NCI-H1105 treated with DMSO at 0.1 percent for 48 hours (cell line): ENCODE measurements at places on chromosomes 11 and 22.

DNA sequence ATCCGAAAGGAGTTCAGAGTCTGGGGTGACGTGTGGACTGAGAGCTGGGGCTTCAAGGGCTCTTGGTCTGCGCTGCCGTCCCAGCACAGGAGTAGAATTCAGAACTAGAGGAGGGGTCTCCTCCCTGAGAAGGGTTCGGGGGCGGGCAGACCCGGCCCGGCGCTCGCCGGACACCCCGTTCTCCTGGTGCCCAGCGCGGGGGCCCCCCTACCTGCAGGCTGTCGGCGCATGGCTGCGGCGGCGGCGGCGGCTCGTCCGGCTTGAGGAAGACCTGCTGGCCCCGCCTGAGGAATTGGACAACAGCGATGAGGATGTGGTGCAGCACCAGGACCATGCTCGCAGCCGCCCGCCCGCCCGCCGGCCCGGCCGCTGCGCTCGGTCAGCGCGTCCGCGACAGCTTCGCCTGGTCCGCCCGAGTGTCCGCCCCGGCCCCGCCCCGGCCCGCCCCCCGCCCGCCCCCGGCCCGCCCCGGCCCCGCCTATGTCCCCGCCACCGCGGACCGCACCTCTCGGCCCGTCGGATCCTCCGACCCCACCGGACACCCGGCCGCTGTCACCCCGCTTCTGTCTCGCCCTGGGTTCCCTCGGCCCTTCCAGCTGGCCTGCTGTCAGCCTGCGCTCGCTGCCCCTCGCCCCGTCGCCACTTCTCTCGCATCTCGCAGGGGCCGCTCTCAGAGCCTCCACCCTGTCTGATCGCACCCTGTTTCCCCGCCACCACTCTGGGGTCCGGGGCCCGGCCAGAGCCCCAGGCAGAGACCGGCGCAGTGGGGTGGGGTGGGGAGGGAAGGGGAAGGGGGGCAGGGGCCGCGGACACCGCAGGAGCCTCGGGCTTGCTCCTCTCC, 32.0 kb downstream of the PDE2A start:
- no peak for DNase-seq

DNA sequence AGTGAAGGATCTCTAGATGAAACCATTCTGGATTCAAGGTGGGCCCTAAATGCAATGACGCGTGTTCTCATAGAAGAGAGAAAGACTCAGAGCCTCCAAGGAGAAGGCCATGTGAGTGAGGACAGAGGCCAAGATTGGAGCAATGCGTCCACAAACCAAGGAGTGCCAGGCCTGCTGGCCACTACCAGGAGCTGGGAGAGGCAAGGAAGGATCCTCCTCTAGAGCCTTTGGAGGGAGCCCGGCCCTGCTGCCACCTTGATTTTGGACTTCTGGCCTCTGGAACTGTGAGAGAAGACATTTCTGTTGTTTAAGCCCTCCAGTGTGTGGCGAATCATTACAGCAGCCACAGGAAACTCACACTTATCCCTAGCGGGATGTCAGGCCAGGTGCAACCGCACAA, 52.7 kb upstream of the SHANK2 start:
- no peak for DNase-seq

- DNase-seq, result no peak
These were observed 56.2 kb downstream of the BRD1 start for GRCh38 chr22:49771266-49772065.

- DNase-seq, result no peak
These were observed 43.7 kb downstream of the CD82 start for GRCh38 chr11:44608991-44609782.

- no peak for DNase-seq
These were observed 48.3 kb downstream of the LARGE1 start for GRCh38 chr22:33871935-33872334.

- DNase-seq, result no peak
These were observed 453.5 kb downstream of the MIAT start for GRCh38 chr22:27110665-27111451.

DNA sequence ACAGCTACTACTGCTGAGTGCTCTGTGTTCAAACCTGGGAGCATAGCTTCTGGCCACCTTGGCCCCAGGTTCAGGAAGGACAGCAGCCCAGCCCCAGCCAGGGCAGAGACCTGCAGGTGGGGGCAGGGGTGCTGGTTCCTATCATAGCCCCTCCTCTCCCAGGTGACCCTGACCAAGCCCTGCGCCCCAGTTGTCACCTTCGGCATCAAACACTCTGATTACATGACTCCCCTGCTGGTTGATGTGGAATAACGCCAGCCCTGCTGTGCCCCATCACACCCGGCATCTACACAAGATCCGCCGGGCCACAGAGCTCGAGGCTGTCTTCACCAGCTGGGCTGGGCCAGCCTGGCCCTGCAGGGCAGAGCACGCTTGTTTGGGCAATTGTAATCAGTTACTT, 6.9 kb downstream of the SCGB1C1 start:
- no peak for DNase-seq

GRCh38 chr11:23540101-23540561, 679.9 kb upstream of the CCDC179 start:
- DNase-seq, result peak; percentile 44

GRCh38 chr11:44581246-44581645, 15.8 kb downstream of the CD82 start:
- DNase-seq, result no peak

DNA sequence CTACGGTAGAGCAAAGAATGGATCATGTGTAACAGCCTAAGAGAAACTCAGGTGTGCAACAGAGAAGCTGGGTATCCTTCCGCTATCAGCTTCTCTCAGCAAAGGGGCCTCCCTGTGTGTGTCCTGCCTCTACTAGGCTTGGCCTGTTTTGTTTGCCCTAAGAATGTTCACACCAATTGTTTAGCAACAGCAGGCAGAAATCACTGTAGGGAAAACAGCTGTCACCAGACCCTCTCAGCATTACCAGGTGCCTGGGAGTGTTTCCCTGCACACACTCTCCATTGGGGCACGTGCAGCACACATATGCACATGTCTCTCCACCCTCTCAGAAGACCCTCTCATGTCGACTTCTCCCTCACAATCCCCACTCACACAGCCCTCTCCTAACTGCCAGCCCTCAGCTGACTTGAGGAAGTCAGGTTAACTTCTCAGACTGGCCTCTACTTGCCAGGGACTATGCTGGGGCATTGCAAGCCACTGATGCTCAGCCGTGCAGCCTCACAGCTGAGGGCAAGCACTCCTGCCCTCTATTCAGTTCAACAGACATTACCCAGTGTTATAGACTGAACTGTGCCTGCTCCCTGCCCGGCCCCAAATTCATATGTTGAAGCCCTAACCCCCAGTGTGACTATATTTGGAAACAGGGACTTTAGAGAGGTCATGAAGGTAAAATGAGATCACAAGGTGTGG, 97.6 kb downstream of the TRIM29 start:
- no peak for DNase-seq

- DNase-seq, result no peak
These were observed 166.0 kb downstream of the TENM4 start for GRCh38 chr11:79274636-79275331.

GRCh38 chr11:78645226-78646202, 70.8 kb upstream of the NARS2 start:
- peak; percentile 69 for DNase-seq
